ENCODE measurements at places on chromosomes 5 and 9.

DNA sequence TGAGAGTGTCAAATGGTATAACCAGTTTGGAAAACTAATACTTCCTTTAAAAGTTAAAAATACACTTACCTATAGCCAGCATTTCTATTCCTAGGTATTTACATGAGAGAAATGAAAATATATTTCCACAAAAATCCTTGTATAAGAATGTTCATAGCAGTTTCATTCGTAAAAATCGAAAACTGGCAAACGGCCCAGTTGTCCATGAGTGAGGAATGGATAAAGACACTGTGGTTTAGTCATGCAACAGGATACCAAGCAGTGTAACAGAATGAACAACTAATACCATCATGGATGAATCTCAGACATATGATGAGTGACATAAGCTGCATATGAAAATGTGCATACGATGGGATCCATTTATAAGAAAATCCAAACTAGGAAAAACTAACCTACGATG, 136.7 kb downstream of the MACROH2A1 start:
- no peak for DNase-seq

- DNase-seq: no peak
Observed at GRCh38 chr9:89008744-89009545, 17.7 kb downstream of the S1PR3 start.

- peak; percentile 91 for DNase-seq
Observed at GRCh38 chr9:121686930-121687541, 35.6 kb downstream of the DAB2IP start.

DNA sequence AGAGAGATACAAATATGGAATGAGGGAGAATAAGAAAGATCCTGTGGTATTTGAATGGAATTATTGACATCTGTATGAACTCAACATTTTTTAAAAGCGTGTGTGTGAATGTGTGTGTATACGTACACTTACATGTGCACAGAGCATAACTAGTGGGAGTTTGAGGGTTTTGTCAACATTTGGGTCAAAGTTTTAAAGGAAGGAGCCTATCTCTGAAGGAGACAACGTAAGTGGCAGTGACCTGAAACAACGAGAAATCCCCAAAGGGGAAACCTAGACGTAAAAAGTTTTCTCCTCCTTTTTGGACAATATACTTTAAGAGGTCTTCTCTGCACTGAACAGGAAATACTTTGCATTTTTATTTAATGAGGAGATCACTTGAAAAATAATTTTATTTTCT, 40.2 kb upstream of the DTWD2 start:
- no peak for DNase-seq

DNA sequence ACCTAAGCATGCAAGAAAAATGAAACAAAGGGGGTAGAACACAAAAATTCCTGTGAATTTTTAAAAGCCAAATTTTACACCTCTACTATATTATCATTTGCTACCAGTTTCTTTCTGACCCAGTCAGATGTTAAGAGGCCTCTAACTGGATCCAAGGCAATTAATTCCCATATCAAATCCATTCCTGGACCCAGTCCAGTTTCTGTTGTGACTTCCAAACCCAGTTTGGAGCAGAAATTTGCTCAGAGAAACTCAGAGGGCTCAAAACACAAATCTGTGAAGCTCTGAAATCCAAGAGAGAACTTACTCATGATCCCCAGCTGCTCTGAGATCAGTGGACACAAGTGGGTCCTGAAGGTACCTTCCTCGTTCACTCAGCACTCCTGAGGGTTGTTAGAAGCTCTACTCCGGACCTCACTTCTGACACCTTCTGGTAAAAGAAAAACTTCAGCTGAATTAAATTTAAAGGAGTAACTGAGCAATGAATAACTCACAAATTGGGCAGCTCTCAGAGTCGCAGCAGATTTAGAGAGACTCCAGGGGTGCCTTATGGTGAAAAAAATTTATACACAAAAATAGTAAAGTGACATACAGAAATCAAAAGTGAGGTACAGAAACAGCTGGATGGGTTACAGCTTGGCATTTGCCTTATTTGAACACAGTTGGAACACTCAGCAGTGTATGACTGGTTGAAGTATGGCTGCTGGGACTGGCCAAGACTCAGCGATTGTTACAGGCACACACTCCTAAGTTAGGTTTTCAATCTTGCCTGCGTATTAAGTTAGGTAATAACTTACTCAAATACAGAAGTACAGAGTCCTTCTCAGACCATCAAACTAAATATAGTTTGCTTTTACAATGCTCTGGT, 32.4 kb downstream of the INSL4 start:
- no peak for DNase-seq

- DNase-seq: peak; percentile 56
Observed at GRCh38 chr9:137156567-137157375, 13.1 kb downstream of the LRRC26 start.

GRCh38 chr5:83488271-83488670, 16.7 kb downstream of the VCAN start:
- no peak for DNase-seq

- DNase-seq: no peak
Observed at GRCh38 chr9:78005231-78006002, 26.2 kb downstream of the GNAQ start.

DNA sequence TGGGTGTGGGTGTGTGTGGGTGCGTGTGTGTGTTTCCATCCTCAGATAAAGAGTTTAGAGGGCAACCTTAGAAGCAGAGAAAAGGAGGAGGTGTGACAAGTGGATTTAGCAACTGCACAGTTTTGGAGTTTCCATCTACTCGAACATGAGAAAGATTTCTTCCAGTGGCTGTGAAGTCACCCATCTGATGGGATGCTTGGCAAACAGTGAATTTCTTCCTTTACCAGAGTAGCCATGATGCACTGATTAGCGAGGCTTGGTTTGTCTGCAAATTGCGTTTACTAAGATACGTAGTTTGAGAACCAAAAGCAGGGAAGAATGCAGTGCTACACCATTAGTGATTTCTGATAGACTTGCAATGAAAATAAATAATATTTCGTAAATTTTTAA, 791 bp upstream of the STARD4 start:
- DNase-seq: no peak

DNA sequence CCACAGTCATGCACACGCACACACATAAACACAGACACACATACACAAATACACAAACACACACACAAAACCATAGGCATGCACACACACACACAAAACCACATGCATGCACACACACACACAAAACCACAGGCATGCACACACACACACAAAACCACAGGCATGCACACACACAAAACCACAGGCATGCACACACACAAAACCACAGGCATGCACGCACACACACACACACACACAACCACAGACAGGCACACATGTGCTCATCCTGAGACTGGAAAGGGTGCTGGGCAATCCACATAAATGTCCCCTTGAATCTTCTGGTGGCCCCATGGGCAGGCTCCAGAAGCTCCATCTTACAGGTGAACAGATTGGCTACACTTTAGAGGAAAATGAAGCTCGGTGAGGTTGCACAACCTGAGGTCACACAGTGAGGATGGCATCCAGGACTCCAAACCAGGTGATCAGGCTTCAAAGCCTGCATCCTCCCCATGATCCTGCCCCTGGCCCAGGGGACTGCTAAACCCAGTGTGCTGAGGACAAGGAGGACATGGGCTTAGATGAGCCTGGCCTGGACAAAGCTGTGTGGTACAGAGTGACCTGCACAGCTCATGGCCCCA, 144.8 kb downstream of the GADD45G start:
- no peak for DNase-seq

- DNase-seq: no peak
Observed at GRCh38 chr5:77080905-77081304, 6.2 kb downstream of the ZBED3 start.

DNA sequence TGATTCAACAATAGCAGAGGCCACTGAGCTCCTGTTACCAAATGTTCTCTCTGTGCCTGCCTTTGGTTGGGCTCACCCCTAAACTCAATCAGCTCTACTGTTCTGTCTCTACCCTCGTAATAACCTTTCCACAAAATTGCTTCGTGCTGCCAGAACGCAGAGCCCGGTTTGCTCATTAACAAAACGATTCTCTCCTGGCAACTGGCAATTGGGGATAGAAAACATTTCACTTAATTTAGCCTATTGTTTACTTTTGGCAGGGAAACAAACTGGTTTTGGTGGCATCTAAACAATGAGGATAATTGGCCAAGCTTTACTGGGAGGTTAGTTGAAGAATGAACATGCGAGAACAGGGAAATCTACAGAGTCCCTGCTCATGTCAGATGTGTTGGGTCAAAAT, 56.6 kb downstream of the SLC28A3 start:
- no peak for DNase-seq

Measured in COLO829 (cell line).